ENCODE measurements at places on chromosomes 5 and 9.

GRCh38 chr9:35105571-35106342 is 2.8 kb upstream of the STOML2 start:
- DNase-seq, result no peak

DNA sequence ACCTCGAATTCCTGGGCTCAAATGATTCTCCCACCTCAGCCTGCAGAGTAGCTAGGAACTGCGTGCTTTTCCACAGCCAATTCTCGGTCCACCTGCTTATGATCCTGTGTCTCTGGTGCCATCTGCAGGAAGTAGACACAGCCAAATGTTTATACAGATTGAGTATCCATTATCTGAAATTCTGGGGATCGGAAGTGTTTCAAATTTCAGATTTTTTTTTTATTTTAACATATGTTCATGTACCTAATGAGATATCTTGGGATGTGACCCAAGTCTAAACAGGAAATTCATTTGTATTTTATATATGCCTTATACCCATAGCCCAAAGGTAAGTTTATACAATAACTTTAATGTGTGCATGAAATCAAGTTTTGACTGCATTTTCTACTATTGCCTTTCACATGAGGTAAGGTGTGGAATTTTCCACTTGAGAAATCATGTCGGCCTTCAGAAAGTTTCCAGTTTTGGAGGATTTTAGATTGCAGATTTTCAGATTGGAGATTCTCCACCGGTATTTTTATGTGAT is 89.5 kb downstream of the ESM1 start:
- DNase-seq, result no peak

- peak; percentile 10 for DNase-seq
These were observed 32.9 kb upstream of the MAN2A1 start for GRCh38 chr5:109656829-109657228.

DNA sequence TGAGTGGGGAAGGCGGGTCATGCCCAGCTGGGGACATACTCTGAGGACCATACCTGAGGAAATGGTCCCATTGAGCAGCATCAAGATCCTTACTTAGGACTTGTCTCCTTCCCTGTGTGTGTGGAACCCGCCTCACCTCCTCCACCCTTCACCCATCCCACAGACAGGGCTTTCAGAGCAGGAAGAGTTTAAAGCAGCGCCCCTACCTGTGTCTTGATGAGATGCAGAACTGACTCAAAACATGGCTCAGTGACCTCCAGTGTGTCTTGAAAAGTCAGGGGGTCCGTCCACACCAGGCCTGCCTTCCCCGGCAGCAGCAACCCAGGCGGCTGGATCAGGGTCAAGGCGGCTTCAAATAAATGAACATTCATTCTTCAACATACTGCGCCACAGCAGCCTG is 38.4 kb downstream of the PLAC8L1 start:
- DNase-seq, result no peak

- DNase-seq, result no peak
These were observed 41.8 kb downstream of the CSF2 start for GRCh38 chr5:132115375-132115774.

DNA sequence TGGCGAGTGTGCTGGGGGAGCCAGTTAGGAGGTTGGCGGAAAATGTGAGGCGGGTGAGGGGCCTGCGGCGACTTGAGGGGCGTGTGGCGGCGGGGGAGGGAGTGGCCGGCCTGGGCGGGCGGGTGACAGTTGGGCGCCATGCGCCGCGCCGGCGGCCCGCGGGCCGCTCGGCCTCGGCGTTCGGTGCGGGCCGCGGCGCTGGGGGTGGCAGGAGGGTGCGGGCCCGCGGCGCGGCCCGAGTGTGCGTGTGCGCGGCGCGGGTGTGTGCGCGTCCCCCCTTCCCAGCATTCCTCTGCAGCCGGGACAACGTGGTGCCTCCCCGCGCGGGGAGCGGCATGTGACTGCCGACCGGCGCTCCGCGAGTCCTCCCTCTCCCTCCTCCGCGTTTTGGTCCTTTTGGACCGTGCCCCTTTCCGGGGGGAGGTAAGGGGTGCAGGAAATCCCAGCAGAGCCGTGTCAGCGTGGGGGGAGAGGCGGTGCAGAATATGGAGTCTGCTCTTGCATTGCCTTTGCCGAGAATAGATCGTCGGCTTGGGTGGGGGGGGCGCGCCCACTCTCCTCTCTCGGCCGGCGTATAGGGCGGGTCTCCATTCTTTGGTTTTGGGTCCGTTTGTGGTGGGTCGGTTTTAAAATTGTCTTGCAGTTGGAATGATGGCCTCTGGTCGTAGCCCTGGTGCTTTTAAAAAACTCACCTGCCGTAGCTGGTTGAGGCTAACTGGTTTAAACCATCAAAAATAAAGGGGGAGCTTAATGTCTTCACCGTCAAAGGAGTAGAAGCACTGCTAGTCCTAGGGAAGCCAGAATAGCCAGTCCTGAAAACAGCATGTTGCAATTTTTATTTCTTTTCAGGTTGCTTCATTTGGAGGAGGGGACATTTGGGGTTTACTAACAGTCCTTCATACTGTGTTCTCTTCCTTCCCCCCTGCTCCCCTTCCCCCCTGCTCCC is 2.0 kb downstream of the LARP1 start:
- DNase-seq, result peak; percentile 27

DNA sequence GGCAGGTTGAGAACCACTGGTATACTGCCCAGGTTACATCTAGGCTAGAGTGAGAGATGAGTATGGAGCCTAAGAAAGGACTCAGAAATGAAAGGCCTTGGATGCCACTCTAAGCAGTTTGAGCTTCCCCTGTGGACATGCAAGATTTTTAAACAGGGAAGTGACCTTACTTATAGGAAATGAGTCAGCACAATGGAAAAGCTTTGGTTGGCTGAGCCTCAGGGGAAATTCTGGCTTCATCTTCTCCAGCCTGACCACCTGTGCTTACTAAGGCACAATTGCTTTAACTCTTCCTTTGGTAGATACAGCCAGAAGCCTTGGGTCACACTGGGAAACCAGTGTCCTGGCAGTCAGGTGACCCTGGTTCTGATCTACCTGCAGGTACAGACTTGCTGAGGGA is 380.2 kb upstream of the ZNF462 start:
- DNase-seq, result no peak

- no peak for DNase-seq
These were observed 273.2 kb upstream of the CDH9 start for GRCh38 chr5:27311544-27311943.

- DNase-seq, result no peak
These were observed 2.1 kb downstream of the TLN1 start for GRCh38 chr9:35729700-35730485.

GRCh38 chr5:57666582-57666981 is 184.0 kb upstream of the ACTBL2 start:
- DNase-seq, result no peak

- DNase-seq, result no peak
These were observed 29.7 kb downstream of the SLC25A25 start for GRCh38 chr9:128097543-128098296.

DNA sequence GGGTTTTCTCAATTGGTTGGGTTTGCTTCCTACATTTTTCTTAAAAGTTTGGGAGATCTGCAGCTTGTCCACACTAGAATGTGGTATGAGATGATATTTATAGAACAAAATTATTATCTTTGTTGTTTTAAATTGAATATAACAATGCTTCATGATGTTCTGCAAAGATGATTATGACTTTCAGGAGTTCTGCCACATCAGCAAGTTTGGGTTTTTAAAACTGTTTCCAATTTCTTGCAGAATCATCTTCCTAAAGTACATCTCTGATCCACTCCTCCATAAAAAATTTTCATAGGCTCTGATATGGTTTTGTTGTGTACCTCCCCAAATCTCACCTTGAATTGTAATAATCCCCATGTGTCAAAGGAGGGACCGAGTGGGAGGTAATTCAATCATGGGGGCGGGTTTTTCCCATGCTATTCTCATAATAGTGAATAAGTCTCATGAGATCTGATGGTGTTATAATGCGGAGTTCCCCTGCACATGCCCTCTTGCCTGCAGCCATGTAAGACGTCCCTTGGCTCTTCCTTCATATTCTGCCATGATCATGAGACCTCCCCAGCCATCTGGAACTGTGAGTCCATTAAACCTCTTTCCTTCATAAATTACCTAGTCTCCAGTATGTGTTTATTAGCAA is 119.1 kb upstream of the PTGER4 start:
- DNase-seq, result no peak

GRCh38 chr5:160493806-160494338 is 72.2 kb downstream of the PTTG1 start:
- DNase-seq, result no peak

- no peak for DNase-seq
These were observed 947.3 kb upstream of the COX7C start for GRCh38 chr5:85670417-85670816.

DNA sequence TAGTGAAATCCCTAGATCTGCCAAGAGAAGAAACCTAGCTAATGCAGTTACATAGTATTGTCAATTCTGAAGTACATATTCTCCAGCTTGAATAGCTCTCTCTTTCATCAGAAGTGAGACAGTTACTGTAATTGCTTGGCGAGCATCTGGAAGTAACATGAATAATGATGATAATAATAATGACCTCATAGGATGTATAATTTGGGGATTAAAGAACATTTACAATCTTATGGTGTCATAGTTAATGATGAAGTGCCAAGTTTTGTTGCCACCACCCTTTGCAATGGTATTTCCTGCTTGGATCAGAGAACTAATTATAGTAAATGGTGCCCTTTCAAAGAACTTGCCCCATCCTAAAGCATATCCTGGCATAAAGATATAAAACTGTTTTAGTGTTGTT is 201.4 kb downstream of the ADAMTSL1 start:
- DNase-seq, result no peak

GRCh38 chr5:81068063-81068462 is 107.9 kb downstream of the RASGRF2 start:
- no peak for DNase-seq

GRCh38 chr9:71509054-71509453 is 259.3 kb downstream of the CEMIP2 start:
- no peak for DNase-seq

- DNase-seq, result no peak
These were observed 439 bp upstream of the DDX46 start for GRCh38 chr5:134758176-134758503.
